Right lobe of liver (tissue), 6 donors: ENCODE measurements at places on chromosomes 5 and 9. TPM values are rescaled to one million over a fixed set of nuclear protein-coding genes. Genes with fewer than 3 reads are reported as not detected.

DNA sequence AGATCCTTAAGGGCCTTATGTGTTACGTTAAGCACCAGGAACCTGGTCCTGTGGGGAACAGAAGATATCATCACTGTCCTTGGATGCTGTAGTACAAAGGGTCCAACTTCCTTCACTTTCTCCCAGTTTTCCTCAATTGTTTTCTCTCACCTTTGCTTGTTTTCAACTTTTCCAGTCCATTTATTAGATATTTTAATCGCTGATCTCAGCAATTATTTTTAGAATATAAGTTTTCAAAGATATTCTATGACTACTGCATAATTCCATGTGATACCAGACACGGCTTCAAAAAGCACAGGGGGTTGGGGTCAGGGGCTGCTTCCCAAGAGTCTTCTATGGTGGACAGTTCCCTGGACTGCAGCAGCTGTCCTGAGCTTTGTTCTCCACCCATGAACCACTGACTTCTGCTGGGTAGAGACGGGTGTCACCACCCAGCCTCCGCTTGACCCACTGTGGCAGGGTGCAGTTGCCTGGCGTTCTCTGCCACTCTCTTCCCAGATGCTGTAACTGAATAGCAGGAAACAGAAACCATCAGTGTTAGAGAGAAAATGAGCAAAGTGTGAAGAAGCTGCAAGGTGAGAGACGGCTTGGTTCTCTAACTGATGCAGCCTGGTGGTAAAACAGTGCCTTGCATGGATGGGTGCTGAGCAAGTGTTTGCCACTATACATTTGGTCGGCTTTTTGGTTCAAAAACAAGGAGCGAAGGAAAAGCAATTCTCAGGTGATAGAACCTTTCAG, 383.0 kb downstream of the RAB3C start:
- DNase-seq, result no peak
- H3K4me3 ChIP-seq, result no peak overlapping the region
- no peaks in the 10 kb centered on the region for H3K36me3 ChIP-seq
- H3K4me1 ChIP-seq, result no peaks in the 10 kb centered on the region
- H3K27ac ChIP-seq, result no peak overlapping the region

- no peak overlapping the region for H3K4me3 ChIP-seq
- no peak overlapping the region for H3K27ac ChIP-seq
- no peak for DNase-seq
- no peaks in the 10 kb centered on the region for H3K36me3 ChIP-seq
- H3K4me1 ChIP-seq, result no peaks in the 10 kb centered on the region
These were observed 368.4 kb downstream of the IRX2 start for GRCh38 chr5:2382776-2383697.

GRCh38 chr9:116895961-116896360, 208.9 kb downstream of the TRIM32 start:
- no peak overlapping the region for H3K27ac ChIP-seq
- no peaks in the 10 kb centered on the region for H3K4me1 ChIP-seq
- no peaks in the 10 kb centered on the region for H3K27me3 ChIP-seq
- no peaks in the 10 kb centered on the region for H3K36me3 ChIP-seq
- H3K4me3 ChIP-seq, result no peak overlapping the region

- no peak overlapping the region for H3K27ac ChIP-seq
- H3K4me3 ChIP-seq, result no peak overlapping the region
- no peaks in the 10 kb centered on the region for H3K27me3 ChIP-seq
- H3K36me3 ChIP-seq, result no peaks in the 10 kb centered on the region
- no peaks in the 10 kb centered on the region for H3K4me1 ChIP-seq
- DNase-seq, result no peak
These were observed 63.5 kb upstream of the PUM3 start for GRCh38 chr9:2907411-2907810.

DNA sequence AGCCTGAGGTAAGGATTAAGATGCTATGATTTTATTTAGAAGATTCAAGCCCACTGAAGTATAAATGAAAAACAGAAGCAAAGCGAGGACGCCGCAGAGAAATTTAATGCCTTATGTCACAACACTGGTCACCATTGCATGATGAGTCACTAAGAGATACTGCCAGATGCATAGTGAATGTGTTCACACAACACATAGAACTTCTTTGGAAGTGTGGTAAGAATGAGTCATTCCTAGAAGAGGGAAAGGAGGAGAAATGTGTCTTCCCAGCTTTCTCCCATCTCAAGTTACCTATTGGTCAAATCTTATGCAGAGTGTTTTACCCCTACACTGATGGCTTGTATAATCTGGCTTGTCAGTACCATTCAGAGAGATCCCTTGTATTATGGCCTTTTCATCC, 465.3 kb upstream of the ARRDC3 start:
- H3K4me3 ChIP-seq, result no peak overlapping the region
- no peak for DNase-seq
- no peaks in the 10 kb centered on the region for H3K27me3 ChIP-seq
- H3K4me1 ChIP-seq, result no peaks in the 10 kb centered on the region
- no peaks in the 10 kb centered on the region for H3K36me3 ChIP-seq
- H3K27ac ChIP-seq, result no peak overlapping the region

The FAM151B gene
- 1.4 TPM for total RNA-seq

The EIF4E1B gene
- not detected for total RNA-seq

GRCh38 chr9:6443661-6444060, 30.7 kb downstream of the UHRF2 start:
- no peak for DNase-seq
- no peaks in the 10 kb centered on the region for H3K4me1 ChIP-seq
- no peak overlapping the region for H3K27ac ChIP-seq

The SLC6A7 gene
- not detected for total RNA-seq

The CMYA5 gene
- total RNA-seq, result 1.1 TPM

GRCh38 chr5:31733371-31733770, 94.4 kb downstream of the PDZD2 start:
- DNase-seq, result no peak
- H3K36me3 ChIP-seq, result no peaks in the 10 kb centered on the region
- no peak overlapping the region for H3K4me3 ChIP-seq
- H3K4me1 ChIP-seq, result no peaks in the 10 kb centered on the region

DNA sequence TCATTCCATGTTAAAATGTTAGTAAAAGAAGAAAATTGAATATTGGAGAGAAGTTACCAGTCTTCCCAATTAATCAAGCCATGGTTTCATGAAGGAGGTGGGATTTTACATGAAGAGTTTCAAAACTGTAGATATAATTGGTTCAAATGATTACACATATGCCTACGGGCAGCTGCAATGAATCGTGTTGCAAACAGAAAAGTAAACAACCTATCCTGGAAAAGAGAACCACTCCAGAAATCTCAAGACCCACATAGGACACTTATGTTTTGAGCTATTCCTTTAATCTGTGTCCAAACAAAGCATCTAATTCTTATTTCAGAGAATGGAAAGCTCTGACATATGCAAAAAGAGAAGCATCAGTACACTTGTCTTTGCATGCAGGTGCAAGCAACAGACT, 340.2 kb downstream of the NDUFS4 start:
- no peaks in the 10 kb centered on the region for H3K36me3 ChIP-seq
- no peaks in the 10 kb centered on the region for H3K4me1 ChIP-seq

GRCh38 chr9:125959315-125959714, 212.1 kb downstream of the PBX3 start:
- H3K4me3 ChIP-seq, result no peak overlapping the region
- no peaks in the 10 kb centered on the region for H3K27me3 ChIP-seq
- no peaks in the 10 kb centered on the region for H3K4me1 ChIP-seq

- no peak for DNase-seq
- H3K4me1 ChIP-seq, result no peaks in the 10 kb centered on the region
- H3K27ac ChIP-seq, result no peak overlapping the region
- H3K27me3 ChIP-seq, result no peaks in the 10 kb centered on the region
These were observed 53.2 kb downstream of the ZNF474 start for GRCh38 chr5:122182491-122182921.

The TLR4 gene
- total RNA-seq, result 14.1 TPM

DNA sequence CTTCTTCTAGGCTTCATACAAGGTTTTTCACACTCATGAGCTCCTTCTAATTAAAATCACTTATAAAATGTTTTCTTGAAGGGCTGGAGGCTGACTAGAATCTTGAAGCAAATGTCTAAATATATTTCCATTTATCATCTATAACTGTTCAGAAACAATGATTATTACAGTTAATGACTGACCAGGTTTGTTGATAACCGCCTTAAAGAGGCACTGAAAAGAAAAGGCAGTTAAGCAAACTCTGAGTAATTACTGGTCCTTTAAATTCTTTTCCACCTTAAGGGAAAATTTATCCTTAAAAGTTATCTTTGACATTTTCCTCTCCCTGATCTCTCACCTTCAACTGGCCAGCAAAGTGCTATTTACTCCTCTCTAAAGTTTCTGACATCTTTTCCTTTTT, 43.2 kb downstream of the RICTOR start:
- no peaks in the 10 kb centered on the region for H3K4me1 ChIP-seq
- no peaks in the 10 kb centered on the region for H3K27me3 ChIP-seq
- no peak overlapping the region for H3K4me3 ChIP-seq
- no peaks in the 10 kb centered on the region for H3K36me3 ChIP-seq

The CEP72 gene
- total RNA-seq, result 3.8 TPM

DNA sequence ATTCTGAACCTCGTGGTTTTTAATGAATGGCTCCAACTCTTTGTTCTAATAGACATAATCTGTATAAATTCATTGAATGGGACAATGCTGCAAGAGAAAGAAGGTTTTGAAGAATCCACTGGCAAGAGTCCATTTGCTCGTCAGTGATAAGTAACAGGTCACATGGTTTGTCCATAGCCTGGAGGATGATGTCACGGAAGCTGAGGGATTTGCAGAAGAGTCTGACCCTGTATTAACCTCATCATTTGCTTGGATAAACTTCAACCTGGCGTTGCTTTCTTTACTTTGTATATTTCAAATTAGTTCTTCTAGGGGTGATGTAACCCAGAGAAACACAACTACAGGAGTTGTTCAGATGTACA, 197.4 kb downstream of the GAS1 start:
- H3K27me3 ChIP-seq, result no peaks in the 10 kb centered on the region
- no peak overlapping the region for H3K4me3 ChIP-seq
- no peak overlapping the region for H3K27ac ChIP-seq
- H3K36me3 ChIP-seq, result no peaks in the 10 kb centered on the region
- no peak for DNase-seq
- H3K4me1 ChIP-seq, result no peaks in the 10 kb centered on the region

The ARL15 gene
- total RNA-seq, result 8.6 TPM

- no peak overlapping the region for H3K4me3 ChIP-seq
- H3K27me3 ChIP-seq, result no peaks in the 10 kb centered on the region
- H3K4me1 ChIP-seq, result no peaks in the 10 kb centered on the region
- DNase-seq, result no peak
- no peak overlapping the region for H3K27ac ChIP-seq
- H3K36me3 ChIP-seq, result no peaks in the 10 kb centered on the region
These were observed 3.0 kb downstream of the SPATA31E1 start for GRCh38 chr9:87885484-87886189.

DNA sequence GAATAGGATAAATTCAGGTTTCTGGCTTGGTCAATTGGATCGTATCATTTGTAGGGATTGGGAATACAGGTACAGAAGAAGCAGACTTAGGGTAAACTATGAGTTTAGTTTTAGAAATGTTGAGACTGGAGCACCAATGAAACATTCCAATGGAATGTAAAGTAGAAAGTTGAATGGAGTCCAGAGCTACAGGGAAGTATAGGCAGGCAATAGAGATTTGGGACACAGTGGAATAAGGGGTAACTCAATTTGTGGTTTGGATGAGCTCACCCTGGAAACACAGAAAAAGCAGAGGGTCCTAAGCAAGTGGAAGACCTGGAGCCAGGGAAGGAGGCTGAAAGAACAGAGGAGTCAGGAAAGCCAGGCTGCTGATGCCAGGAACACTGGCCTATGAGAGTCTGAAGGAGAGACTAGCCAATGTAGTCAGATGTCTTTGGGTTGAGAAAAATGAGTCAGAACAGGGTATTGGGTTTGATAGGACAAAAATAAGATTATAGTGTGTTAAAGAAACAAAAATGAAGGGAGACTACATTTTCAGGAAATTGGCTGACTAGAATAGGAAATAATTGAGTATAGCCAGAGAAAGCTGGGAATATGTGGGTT, 72.8 kb downstream of the STARD4 start:
- H3K27ac ChIP-seq, result no peak overlapping the region
- H3K27me3 ChIP-seq, result no peaks in the 10 kb centered on the region
- no peaks in the 10 kb centered on the region for H3K4me1 ChIP-seq
- H3K36me3 ChIP-seq, result no peaks in the 10 kb centered on the region
- DNase-seq, result no peak

GRCh38 chr5:79640571-79641055, 28.4 kb downstream of the TENT2 start:
- no peaks in the 10 kb centered on the region for H3K36me3 ChIP-seq
- no peaks in the 10 kb centered on the region for H3K27me3 ChIP-seq
- no peaks in the 10 kb centered on the region for H3K4me1 ChIP-seq
- H3K4me3 ChIP-seq, result no peak overlapping the region
- H3K27ac ChIP-seq, result no peak overlapping the region

- H3K27ac ChIP-seq, result no peak overlapping the region
- no peak overlapping the region for H3K4me3 ChIP-seq
- no peaks in the 10 kb centered on the region for H3K36me3 ChIP-seq
- no peaks in the 10 kb centered on the region for H3K4me1 ChIP-seq
These were observed 23.2 kb downstream of the CDKN2A start for GRCh38 chr9:21970800-21971640.

The COL5A1 gene
- total RNA-seq, result 6.8 TPM

GRCh38 chr9:95230046-95230445, 87.5 kb downstream of the FANCC start:
- H3K27ac ChIP-seq, result no peak overlapping the region
- no peaks in the 10 kb centered on the region for H3K4me1 ChIP-seq
- H3K27me3 ChIP-seq, result no peaks in the 10 kb centered on the region
- DNase-seq, result no peak

The SMC5 gene
- 13.2 TPM for total RNA-seq

DNA sequence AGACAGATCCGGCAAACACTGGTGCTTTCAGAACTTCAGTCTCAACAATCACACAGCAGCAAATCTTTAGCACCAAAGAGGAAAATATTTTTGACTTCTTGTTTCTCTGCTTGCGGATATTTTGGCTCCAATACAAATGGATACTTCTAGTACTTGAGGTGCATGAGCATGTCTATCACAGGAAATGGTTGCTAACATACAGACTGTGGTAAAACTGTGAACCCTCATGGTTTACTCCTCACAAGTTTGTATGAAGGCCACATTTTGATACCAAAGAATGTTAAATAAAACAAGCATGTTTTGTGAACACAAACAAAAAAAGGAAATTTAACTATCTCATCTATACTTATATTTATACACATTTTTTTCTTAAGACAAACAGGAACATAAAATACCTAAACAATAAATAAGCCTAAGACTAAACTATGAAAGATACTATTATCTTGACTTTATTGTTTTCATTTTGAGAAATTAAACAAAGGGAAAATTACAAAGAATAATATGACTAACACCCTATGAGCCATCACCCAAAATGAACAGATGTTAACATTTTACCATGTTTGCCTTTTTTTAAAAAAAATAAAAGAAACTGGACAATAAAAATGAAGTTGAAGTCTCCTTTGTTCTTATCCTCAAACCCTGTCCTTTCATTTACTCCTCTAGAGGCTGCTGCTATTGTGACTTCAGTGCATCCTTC, 135.0 kb upstream of the LHFPL2 start:
- H3K27ac ChIP-seq, result no peak overlapping the region
- H3K36me3 ChIP-seq, result no peaks in the 10 kb centered on the region
- no peaks in the 10 kb centered on the region for H3K27me3 ChIP-seq
- no peak overlapping the region for H3K4me3 ChIP-seq

- no peaks in the 10 kb centered on the region for H3K27me3 ChIP-seq
- no peaks in the 10 kb centered on the region for H3K36me3 ChIP-seq
- no peak overlapping the region for H3K4me3 ChIP-seq
- peaks cover 72% of the 10 kb centered on the region for H3K4me1 ChIP-seq
- no peak for DNase-seq
These were observed 64.9 kb downstream of the SERINC5 start for GRCh38 chr5:80190960-80191359.

- H3K36me3 ChIP-seq, result no peaks in the 10 kb centered on the region
- H3K4me3 ChIP-seq, result no peak overlapping the region
- DNase-seq, result no peak
- H3K27ac ChIP-seq, result no peak overlapping the region
- H3K27me3 ChIP-seq, result no peaks in the 10 kb centered on the region
These were observed 81.7 kb downstream of the ZCCHC7 start for GRCh38 chr9:37202091-37202490.
